A549 treated with CORT108297 at 1 μM for 4 hours (cell line): ENCODE measurements at places on chromosomes 2 and 18. TPM values are rescaled to one million over a fixed set of nuclear protein-coding genes. Genes with fewer than 3 reads are reported as not detected.

The NT5DC4 gene
- total RNA-seq: 0.06 TPM in 1 of 5 replicates, not detected in the others

The IL36A gene
- not detected in 5 replicates for total RNA-seq

The HJURP gene
- 73.9 to 78.1 TPM (median 76.4 TPM) in 5 replicates for total RNA-seq

The CYB5A gene
- total RNA-seq: 118 to 134 TPM (median 124 TPM) in 5 replicates

The HOXD9 gene
- 0.82 to 1.7 TPM (median 1.5 TPM) in 5 replicates for total RNA-seq

The ANKRD30B gene
- 0.02 to 0.03 TPM (median 0.02 TPM) in 3 of 5 replicates, not detected in the others for total RNA-seq

The KHK gene
- total RNA-seq: 7.5 to 11.0 TPM (median 9.5 TPM) in 5 replicates
